GM23248 (cell line): ENCODE measurements at places on chromosomes 3 and 15.
A peak's percentile ranks its signal among the peaks of the same experiment; 100 is the strongest.

DNA sequence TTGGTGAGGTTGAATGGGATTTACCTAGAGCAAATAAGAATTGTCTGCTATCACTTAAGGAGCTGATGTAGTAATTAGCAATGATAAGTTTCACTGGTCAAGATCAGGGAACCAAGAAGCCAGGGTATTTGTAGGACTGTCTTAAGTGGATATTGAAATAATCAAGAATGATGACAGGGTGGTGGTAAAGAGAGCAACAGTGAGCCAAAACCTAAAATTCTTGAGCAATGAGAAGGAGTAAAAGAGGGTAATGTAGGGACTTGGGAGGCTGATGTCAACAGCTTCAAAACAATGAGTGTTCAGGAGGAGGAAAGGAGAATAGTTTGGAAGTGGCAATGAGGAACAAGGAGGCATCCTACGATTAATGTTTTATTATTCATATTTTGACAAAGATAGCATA, 31.5 kb upstream of the SLC2A2 start:
- peak; percentile 82 for DNase-seq

- DNase-seq, result peak; percentile 40
Observed at GRCh38 chr3:126277629-126278378, 79.4 kb downstream of the KLF15 start.

- DNase-seq, result no peak
Observed at GRCh38 chr3:126288314-126288713, 68.9 kb downstream of the KLF15 start.

DNA sequence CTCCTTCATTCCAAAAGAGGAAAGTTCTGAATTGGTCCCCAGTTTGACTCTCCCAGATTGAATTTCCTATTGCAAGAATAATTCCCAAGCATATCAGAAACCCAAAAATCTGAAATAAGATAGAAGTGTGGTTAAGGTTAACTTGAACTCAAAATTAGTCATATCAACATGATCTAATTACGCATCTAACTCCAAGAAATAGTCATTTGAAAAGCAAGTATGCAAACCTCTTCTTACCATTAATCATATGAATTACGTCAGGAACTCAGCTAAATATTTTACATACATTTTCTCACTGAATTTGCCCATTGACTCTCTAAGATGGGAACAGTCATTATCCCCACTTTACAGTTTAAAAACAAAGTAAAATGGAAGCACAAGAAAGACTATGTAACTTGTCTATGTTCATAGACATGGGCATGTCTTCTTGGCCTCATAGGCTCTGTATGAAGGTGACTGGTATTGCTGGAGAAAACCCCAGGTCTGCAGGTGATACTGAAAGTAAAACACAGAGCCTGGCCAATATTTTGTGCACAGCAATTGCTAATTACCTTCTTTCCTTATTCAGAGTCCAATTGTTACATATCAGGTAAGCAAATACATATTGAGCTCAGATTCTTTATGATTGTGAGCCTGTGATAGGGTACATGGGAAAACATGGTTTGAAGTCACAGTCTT, 139.2 kb downstream of the ATP8B4 start:
- no peak for DNase-seq

DNA sequence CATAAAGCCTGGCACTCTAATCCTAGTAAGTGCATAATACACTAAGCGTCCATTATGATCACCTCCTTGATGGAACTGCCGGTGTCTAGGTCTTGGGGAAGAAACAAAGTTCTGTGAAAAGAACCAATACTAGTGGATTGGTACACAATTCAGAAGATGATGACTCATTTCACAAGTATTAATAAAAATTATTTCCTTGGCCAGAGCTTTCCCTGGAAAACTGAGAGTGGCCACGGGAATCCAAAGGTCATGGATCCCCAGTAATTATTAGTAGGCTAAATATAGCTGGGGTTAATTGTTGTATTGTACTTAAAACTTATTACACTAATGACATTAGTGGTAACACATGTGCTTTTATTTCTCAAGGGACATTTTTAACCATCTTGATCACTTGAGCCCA, 808.0 kb upstream of the NR2F2 start:
- DNase-seq, result no peak

GRCh38 chr3:42033741-42034140, 57.4 kb upstream of the TRAK1 start:
- DNase-seq, result peak; percentile 82

DNA sequence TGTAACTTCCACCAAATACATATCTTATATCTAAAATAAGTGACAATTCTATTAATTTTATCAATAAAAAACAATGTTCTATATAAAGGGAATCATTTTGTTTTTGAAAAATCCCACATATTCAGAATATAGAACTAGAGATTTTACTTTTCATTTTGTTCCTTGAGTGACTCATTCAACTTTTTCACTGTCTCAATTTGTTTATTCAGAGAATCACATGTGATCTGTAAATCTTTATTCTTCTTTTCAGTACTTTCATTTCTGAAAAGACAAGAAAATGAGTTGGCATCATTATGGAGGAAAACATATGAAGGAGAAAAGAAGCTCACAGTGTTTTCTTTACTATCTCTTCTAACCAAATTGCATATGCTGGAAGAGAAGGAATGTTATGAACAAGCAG, 35.0 kb downstream of the CIP2A start:
- peak; percentile 7 for DNase-seq

DNA sequence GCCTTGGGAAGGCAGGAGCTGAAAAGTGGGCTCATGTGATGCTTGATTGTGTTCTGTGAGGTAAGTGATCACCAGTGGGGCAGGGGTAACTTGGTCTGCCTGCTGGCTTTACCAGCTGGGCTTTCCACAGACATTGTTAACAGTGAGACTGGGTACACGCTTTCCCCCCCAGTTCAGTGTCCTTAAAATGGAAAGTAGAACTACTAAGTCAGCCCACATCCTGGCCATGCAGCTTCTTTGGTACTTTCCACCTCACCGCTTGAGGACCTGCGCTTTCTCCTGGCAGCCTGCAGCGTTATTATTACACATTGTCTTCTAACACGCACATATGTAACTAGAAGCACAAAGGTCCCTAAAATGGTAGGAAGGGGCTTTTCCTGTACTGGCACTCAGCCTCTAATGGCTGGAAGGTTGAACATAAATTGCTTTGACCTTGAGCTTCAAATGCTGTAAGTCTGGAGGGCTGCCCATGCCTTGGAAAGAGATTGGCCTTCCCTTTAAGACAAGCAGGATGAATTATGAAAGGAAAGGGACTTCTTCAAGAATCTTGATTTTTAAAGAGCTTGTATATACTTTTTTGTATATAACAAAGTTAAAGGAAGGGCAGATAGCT, 216.1 kb upstream of the ROPN1 start:
- no peak for DNase-seq

- DNase-seq, result no peak
Observed at GRCh38 chr3:143924522-143925285, 46.9 kb upstream of the DIPK2A start.
